Lung (tissue), 17 donors: ENCODE measurements at places on chromosomes 7 and 10. TPM values are rescaled to one million over a fixed set of nuclear protein-coding genes. Genes with fewer than 3 reads are reported as not detected.
A peak's percentile ranks its signal among the peaks of the same experiment; 100 is the strongest.

- peak; percentile 41 for DNase-seq
These were observed 14.6 kb downstream of the PALS2 start for GRCh38 chr7:24587853-24588252.

- peak; percentile 93 for DNase-seq
These were observed at the start of gene EPC1 for GRCh38 chr10:32346551-32347362. TSS of gene EPC1 (minus strand) at chr10:32347158. CDS start at chr10:32346915, 243 bp downstream.

DNA sequence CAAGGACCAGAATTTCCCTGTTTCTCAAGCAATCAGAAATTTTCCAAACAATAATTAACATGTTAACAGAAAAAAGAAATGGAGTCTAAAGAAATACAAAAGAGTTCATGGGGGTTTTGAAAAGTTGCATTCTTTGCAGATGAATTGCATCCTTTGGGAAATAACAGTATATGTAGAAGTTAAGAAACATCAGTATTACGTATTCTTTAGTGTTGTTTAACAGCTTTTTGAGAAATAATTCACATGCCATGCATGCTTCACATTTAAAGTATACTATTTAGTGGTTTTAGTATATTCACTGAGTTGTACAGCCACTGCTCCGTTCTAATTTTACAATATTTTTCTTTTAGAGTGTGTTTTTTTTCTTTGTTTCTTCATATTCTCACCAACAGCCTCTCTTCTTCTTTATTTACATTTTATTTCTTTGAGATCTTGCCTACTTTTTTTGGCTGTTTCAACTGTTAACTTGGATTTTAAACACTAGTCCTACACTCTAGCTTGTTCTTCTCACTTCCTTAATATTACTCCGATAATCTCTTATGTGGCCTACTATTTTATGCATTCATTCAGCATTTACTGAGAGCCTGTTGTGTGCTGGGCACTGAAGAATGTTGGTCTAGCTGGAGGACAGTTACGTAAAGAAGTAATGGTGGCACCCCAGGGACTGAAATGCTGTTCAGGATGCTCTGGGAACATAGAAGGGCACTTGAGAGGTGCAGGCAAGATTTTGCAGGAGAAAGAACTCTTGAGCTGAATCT lies 330.1 kb downstream of the EXOC4 start:
- no peak for DNase-seq

- DNase-seq, result no peak
These were observed 121.0 kb upstream of the TBX20 start for GRCh38 chr7:35374858-35375257.

DNA sequence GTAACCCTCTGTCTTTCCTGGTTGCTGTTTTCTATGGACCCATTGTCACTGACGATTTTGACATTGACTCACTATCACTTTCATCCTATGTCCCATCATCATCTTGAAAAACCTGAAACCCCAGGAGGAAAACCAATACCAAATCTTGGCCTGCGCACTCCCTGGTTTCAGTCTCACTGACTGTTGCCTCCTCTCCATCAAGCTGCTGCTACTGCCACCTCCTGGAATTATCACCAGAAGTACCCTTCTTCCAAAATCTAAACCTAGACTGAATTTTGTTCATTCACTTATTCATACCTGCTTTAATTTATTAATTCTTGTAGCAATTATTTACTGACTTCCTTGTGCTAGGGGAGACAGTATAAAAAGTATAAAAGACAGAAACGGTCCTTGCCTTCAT lies 44.5 kb upstream of the ACBD5 start:
- no peak for DNase-seq

DNA sequence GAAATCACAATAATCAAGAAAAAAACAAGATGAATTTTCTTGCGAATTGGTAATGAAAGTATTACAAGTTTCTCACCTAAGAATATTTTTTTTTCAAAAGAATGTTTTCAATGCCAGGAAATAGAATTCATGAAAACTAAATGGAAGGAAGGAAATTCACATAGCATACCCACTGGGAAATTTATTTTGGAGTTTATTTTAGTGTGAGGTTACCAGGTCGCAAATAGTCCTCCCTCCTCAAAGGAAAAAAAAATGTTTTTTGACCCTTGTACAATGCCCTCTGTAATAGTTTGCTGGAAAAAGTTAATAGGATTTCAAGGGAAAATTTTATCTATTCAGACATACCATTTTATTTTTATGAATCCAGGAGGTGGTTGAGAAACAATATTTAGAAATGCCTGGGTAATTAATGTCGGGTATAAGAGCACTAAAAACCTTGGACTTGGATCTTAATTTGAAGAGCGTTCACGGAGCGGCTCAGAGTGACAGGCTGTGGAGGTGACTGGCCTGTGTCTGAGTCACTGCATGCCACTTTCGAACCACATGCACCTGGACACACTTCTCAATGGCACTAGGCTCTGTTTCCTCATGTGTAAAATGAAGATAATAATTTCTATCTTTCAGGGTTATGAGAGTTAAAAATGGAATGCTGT lies 28.2 kb downstream of the CUBN start:
- DNase-seq, result no peak

DNA sequence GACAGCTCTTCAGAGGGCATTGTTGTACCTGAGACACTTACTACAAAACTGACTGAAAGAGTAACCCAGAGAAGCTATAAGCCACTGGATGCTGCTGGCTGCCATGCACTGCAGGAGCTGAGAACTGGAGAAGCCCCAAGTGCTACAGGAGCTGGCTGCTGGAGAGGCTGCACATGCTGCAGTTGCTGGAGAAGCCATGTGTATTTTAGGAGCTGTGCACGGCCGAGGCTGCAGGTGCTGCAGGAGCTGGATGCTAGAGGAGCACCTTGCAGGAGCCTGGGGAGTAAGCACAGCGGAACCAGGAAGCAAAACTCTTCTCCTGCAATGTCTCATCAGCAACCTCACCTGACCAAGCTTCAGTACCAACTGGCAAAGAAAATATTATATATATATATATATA lies 45.5 kb downstream of the STEAP1B start:
- no peak for DNase-seq

Gene OPN4
- not detected for total RNA-seq

DNA sequence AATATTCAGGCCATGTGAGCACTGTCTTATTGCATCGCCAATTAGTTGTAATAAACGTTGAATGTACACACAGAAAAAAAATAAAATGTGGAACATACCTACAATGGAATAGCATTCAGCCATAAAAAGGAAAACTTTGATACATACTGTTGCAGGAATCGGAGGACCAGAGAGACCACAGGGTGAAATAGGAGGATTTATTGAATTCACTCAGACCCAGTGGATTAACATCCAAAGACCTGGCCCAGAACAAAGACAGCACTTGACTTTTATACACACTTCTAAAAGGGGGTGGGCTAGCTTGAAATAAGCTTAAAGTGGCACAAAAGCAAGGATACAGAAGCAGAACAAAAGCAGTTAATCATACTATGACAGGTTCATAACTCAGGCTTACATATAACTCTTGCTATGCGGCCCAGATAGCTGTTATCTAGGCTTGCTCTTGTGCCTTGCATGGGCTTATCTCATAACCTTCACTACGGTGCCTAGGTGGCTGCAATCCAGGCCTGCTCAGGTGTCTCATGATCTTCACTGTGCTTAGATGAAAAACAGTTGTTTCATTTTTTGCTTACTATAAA lies 292.2 kb upstream of the TAC1 start:
- DNase-seq, result no peak

Gene PLA2G12B
- total RNA-seq, result 2.0 TPM

GRCh38 chr7:35992436-35992835 lies 160.6 kb upstream of the EEPD1 start:
- no peak for DNase-seq

GRCh38 chr7:33497051-33497450 lies 367.7 kb downstream of the BBS9 start:
- DNase-seq, result no peak

DNA sequence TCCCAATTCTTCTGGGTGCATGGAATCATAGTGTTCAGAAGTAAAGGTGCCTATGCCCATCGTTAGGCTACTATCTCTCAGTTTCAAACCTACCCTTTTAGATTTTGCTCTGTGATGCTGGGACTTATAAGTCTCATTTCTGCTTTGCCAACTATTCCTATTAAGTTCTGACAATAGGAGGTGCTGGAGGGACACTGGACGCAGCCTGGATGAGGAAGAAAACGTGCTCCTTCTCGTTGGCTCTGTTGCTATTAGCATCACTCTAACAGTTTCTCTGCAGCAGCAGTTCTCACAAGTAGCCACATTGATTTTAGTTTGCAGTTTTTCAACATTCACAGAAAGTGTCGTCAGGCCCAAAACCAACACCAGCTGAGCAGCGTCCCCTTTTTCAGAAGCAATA lies 72.4 kb downstream of the ABCC2 start:
- DNase-seq, result peak; percentile 88
